ENCODE measurements at places on chromosomes 3 and 15.

GRCh38 chr3:177820683-177821316 is 623.5 kb upstream of the TBL1XR1 start:
- no peak for DNase-seq

DNA sequence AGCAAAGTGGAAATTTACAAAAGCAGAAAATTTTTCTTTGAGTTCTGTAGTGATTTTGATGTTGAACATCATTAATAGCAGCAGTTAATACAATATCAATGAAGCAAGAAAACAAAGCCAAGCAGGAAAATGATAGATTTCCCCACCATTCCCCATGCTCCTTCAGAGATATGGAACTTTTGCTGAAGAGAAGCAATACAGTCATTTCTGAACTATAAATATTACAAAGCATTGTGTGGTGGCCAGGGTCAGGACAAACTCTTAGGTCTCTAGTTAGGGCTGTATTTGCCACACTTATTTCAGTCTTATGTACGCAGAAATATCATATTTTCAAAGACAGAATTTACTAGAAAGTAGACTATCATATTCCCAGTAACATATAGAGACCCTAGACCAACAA is 88.8 kb upstream of the P3H2 start:
- no peak for DNase-seq

- DNase-seq = no peak
Observed at GRCh38 chr15:69955240-69955894, 142.3 kb downstream of the TLE3 start.

DNA sequence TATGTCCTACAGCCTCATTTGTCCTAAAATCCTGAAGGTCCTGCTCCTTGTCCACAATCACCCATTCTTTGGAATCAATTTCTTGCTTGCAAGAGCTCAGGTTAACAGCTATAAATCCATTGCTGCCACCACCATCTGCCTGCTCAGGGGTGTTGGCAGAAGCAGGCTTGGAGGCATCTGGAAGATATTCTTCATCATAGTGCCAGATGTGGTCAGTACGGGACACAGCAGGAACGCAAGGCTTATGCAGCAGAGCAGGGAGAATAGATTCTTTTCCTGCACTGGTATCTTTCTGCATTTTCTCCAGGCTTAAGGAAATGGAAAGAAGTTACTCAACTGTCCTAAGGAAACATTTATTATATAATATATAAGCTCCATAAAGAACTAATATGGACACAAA is 38.5 kb upstream of the CDAN1 start:
- no peak for DNase-seq

DNA sequence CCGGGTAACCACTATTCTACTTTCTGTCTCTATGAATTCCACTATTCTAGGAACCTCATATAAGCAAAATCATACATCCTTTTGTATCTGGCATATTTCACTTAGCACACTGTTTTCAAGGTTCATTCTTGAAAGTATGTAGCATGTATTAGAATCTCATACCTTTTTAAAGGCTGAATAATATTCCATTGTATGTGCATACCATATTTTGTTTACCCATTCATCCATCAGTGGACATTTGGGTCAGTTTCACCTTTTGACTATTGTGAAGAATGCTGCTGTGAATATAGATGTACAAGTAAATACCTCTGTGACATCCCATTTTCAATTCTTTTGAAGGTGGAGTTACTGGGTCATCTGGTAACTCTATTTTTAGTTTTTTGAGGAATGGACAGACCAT is 36.6 kb upstream of the SEC22A start:
- no peak for DNase-seq

Data from aorta (tissue), 5 donors.